ENCODE measurements at places on chromosomes 12 and 14.

GRCh38 chr14:88975043-88975830, 150.8 kb downstream of the TTC8 start:
- DNase-seq, result no peak

DNA sequence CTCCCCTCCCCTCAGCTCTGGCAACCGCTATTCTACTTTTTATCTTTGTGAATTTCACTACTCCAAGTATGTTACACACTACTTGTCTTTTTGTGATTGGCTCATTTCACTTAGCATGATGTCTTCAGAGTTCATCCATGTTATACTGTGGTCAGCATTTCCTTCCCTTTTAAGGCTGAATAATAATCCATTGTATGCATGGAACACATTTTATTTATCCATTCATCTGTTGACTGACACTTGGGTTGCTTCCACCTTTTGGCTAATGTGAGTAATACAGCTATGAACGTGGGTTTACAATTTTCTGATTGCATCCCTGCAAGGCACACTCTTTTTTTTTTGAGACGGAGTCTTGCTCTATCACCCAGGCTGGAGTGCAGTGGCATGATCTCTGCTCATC, 53.0 kb upstream of the FUT8 start:
- no peak for DNase-seq

DNA sequence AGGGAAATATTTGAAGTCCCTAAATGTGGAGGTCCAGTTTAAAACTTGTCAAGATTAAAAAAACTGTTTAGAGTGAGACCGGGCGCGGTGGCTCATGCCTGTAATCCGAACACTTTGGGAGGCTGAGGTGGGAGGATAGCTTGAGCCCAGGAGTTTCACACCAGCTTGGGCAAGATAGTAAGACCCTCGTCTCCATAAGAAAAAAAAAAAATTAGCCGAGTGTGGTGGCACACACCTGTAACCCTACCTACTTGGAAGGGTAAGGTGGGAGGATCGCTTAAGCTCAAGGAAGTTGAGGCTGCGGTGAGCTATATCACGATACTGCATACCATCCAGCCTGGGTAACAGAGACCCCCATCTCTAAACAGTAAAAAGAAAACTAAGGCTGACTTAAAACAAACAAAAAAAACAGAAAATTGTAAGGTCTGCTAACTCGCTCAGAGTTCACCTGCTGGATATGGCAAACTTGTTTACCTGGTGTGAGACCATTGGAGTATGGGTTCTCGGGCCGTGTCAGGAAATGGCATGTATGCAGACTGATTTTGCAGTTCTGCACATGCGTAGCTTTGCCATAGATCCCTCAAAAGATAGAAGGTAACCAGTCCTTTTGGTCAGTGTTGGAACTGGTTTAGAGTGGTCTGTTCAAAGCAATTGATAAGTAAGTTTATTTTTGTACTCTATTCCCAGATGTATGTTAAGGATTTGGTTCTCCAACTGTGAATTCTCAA, 2.1 kb downstream of the RNF10 start:
- no peak for DNase-seq

GRCh38 chr12:17577405-17577804, 512.6 kb downstream of the RERGL start:
- no peak for DNase-seq

GRCh38 chr14:74587363-74587707, 24.7 kb downstream of the LTBP2 start:
- no peak for DNase-seq

- no peak for DNase-seq
Measured at GRCh38 chr12:93944201-93944600, 204.2 kb upstream of the PLXNC1 start.

- DNase-seq, result no peak
Measured at GRCh38 chr14:37062191-37062803, 110.1 kb downstream of the SLC25A21 start.

GRCh38 chr14:56811593-56812363, 1.5 kb upstream of the OTX2 start:
- no peak for DNase-seq

GRCh38 chr12:132489078-132489601, 811 bp upstream of the FBRSL1 start:
- DNase-seq, result no peak

DNA sequence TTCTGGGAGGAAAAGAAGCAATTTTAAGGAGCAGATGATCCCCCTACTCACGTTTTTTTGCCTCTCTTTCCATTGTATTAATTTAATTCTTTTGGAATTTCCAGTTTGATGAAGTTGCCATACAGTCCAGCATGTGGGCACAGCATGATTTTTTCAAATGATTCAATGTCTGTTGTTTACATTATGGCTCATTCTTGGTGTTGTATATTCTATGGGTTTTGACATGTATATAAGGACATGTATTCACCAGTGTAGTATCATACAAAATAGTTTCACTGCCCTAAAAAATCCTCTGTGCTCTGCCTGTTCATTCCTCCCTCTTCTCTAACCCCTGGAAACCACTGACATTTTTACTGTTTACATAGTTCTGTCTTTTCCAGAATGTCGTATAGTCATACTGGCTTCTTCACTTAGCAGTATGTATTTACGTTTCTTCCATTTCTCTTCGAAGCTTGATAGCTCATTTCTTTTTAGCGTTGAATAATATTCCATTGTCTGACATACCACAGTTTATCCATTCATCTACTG, 13.3 kb upstream of the KLHDC2 start:
- no peak for DNase-seq

DNA sequence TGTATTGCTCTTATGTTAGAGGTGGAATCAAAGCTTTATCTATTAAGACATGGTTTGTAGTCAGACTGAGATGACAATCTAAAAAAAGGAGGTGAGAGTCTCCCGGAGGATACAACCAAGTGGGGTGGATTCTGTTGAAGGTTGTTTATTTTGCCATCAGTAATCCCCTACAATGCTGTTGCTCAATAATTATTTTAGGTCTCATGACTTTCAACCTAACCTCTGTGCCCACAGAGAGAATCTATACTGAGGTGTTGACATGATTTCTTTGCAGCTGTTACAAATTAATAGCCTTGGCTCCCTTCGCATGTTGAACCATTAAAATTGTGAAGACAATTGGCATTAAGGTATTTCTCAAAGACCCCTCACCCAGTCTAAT, 28.7 kb upstream of the FOS start:
- no peak for DNase-seq

GRCh38 chr12:69309461-69309860, 38.7 kb upstream of the LYZ start:
- no peak for DNase-seq

GRCh38 chr12:114457620-114458019, 51.7 kb upstream of the TBX5 start:
- no peak for DNase-seq

DNA sequence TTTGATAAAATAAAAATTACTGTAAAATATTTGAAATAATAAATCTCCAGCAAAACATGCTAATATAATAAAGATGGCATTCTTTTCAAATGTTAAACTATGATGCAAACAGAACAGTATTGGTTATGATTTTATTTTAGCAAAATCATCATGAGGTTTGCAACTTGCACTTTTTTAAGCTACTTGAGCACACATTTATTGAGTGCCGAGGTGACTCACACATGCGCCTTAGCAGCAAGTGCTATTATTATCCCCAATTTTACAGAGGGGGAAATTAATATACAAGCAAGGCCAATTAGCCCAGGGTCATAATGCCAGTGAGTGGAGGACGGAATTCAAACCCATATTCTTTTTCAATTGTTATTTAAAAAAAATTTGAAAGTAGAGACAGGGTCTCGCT, 7.3 kb downstream of the DYRK4 start:
- DNase-seq, result no peak

DNA sequence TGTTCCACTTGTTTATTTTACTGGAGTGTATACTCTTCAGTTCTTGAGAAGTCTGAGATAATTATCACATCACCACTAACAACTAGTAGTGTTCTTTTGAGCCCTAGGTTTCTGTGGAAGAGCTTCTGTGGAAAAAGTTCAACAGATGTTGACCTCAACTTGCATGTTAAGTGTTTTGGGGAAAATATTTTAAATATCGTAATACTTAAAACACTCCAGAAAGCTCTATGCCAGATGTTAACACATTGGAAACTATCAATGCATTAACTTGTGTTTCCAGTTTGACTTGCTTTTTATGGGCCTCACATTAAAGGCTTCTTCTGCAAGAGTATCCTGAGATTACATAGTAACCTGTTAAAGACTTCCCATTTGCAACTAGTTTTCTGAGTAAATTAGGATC, 173.1 kb downstream of the DUSP6 start:
- DNase-seq, result no peak

GRCh38 chr12:68532204-68532886, 78.4 kb upstream of the RAP1B start:
- no peak for DNase-seq

GRCh38 chr12:82740129-82741000, 53.7 kb downstream of the TMTC2 start:
- no peak for DNase-seq

DNA sequence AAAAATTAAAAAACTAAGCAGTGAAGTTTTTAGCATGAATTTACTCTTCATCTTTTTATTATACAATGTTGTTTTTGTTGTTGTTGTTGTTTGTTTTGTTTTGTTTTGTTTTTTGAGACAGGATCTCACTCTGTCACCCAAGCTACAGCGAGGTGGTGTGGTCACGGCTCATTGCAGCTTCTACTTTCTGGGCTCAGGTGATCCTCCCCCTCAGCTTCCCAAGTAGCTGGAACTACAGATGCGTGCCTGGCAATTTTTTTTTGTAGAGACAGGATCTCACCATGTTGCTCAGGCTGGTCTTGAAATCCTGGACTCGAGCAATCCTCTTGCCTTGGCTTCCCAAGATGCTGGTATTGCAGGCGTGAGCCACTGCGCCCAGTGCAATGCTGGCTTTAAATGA, 11.3 kb downstream of the PPFIBP1 start:
- DNase-seq, result no peak

- DNase-seq, result no peak
Measured at GRCh38 chr12:118189741-118190191, 53.8 kb downstream of the PEBP1 start.

- no peak for DNase-seq
Measured at GRCh38 chr14:103527408-103528145, 1.4 kb upstream of the TRMT61A start.

DNA sequence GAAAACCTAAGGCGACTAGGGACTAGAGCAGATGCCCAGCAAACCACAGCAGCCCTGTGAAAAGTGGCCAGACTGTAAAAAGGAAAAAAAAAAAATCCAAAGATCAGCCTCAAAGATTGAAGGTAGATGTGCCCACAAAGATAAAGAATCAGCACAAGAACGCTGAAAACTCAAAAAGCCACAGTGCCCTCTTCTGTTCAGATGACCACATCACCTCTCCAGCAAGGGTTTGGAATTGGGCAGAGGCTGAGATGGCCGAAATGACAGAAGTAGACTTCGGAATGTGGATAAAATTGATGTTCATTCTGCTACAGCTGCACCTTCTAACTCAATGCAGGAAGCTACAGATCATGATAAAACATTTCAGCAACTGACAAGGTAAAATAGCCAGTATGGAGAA, 154.4 kb downstream of the GPHN start:
- no peak for DNase-seq

DNA sequence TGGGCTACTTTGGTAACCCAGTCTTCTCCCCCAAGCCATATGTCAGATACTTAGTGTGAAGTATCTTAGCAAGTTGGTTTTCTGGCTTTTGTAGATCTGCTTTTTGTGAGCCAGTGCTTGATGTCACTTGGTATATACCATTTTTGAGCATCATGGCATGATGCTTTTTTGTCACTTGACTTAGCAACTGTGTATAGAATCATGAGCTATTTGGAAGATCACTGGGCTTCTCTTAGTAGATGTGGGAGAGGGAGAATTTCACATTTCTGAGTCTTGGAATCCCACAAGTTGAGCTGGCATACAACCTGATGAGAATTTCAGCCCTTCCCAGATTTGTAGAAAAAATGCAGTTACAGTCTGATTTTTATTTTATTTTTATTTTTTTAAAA, 24.9 kb downstream of the AEBP2 start:
- DNase-seq, result no peak

DNA sequence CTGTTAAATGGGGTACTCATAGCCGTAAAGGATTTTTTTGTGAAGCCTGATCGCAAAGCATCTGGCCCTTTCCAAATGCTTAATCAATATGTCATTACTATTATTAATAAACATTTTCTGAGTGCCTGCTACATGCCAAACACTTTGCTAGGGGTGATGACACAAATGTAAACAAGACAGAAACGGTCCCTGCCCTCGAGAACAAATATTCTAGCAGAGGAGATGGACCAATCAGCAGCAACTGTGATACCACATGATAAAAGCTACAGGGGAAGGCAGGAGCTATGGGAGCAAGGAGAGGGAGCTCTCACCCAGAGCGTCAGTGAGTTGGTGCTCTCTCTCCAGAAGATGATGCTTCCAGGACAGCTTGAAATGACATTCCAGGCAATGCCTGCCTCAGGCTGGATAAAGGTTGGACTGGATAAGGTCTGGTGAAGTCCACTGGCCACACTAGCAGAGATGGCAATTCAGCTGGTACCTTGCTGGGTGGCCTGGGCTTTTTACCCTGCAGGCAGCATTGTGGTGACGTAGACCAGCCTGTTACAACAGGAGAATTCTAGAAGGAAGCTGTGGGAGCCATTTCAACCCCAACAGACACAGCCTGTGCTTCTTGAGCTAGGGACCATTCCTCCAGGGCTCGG, 41.1 kb downstream of the ERH start:
- no peak for DNase-seq

DNA sequence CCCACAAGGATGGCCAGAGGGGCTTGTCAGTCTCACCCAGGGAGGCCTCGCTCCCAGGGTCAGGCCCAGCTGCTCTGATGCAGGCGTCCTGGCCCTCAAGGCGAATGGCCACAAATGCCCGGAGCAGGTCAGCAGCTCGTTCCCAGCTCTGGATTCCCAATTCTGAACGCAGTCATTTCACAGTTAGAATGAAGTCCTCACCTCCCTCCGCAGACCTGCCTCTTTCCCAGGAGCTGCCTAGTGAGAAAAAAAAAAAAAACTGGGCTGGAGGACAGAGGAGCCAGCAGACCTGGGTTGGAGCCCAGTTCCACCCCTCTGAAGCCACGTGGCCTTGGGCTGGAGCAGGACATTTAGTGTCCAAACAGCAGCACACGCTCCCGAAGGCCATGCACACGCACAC, 62.2 kb upstream of the DIO3 start:
- no peak for DNase-seq

- DNase-seq, result no peak
Measured at GRCh38 chr14:31880935-31881334, 196.2 kb upstream of the ARHGAP5 start.

DNA sequence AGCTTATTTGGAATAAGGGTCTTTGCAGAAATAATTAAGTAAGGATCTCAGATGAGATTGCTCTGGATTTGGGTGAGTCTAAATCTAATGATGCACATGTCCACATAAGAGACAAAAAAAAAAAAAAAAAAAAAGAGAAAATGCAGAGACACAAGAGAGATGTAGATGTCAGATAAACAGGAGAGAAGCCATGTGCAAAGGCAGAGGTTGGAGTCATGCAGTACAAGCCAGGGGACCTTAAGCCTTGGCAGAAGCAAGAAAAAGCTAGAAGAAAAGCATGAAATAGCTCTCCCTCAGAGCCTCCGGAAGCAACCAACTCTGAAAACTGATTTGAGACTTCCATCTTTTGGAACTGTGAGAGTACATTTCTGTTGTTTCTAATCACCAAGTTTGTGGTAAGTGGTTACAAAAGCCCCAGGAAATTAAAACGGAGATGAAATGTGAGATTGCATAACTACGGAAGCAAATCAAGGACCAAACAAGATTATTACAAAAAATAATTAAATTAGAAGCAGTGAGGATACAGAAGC, 1304.0 kb upstream of the SEL1L start:
- no peak for DNase-seq

- DNase-seq, result no peak
Measured at GRCh38 chr12:22687361-22688076, 62.5 kb downstream of the ETNK1 start.
